T-helper 17 cell (primary cell): ENCODE measurements at places on chromosomes 3 and 15.

DNA sequence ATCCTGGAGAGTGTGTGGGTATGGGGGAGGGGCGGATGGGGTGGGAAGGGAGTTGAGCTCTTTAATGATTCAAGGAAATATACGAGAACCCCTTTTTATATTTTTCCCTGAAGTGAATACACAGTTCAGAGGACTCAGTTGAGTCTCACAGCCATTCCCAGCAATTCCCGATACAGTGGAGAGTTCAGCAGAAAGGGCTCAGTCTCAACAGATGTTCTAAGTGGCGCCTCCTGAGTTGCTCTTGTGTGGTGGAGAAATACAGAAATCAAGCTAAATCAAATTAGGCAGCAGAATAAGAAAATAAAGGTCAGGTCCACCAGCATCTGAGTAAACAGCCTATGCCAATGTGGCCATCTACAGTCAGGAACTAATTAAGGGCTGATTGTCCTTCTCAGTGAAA is 372.1 kb downstream of the NR2F2 start:
- DNase-seq: no peak

GRCh38 chr15:34241376-34242330 is 16.8 kb downstream of the EMC4 start:
- DNase-seq: no peak

- no peak for DNase-seq
These were observed 107.8 kb downstream of the MYRIP start for GRCh38 chr3:39917065-39917773.

- DNase-seq: no peak
These were observed 1278.0 kb upstream of the ALCAM start for GRCh38 chr3:104088738-104089137.

DNA sequence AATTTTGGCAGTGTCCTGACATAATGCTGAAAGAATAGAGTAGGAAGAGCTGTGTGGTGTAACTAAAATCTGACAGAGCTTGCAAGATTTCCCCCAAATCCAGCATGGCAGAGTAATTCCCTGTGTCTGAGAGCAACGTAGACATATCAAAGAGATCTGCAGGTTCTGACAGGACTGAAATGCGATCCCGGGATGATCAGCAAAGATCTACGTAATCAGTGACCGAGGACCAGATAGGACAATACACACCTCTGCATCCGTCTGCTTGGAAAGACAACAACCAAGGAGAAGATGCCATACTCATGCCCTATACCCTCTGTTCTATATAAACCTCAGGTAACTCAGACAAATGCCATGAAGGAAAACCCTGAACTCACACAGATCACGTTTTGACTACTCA is 26.6 kb upstream of the SYNPR start:
- DNase-seq: no peak

GRCh38 chr3:13300546-13301285 is 119.4 kb downstream of the NUP210 start:
- DNase-seq: no peak

- no peak for DNase-seq
These were observed 37.8 kb downstream of the MINDY4B start for GRCh38 chr3:150867434-150867833.

DNA sequence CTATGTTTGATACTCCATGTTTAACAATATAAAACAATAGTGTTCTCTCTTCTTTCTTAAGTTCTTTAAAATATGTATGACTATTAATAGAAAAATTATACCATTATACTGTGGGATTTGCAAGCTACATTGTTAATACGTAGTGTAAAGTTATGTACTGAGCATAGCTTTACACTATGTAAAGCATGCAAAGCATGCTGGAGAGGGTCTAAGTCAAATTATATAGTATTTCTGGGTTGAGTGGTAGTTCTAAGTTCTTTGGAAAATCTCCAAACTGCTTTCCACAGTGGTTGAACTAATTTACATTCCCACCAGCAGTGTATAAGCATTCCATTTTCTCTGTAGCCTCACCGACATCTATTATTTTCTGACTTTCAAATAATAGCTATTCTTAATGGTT is 253.0 kb downstream of the RAP2B start:
- no peak for DNase-seq

DNA sequence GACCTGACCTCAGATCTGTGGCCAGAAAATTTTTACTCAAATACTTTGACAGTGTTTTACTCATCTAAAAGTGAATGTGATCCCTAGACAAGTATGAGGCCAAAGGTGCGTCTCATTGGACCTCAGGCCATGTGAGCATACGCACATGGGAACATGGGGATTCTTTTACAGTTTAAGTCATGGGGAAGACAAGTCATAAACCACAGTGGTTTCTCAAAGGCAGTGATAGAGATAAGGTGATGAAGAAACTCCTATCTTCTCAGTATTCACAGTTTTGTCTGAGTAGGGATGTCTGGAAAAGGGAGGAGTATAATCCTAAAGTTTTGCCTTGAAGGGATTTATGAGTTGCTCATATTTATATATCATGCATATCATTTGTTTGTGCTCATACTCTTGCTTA is 173.8 kb downstream of the FNDC3B start:
- no peak for DNase-seq

- DNase-seq: no peak
These were observed 439.2 kb downstream of the MCTP2 start for GRCh38 chr15:94670438-94671034.

GRCh38 chr15:27731776-27732175 is 367.3 kb downstream of the OCA2 start:
- DNase-seq: no peak

DNA sequence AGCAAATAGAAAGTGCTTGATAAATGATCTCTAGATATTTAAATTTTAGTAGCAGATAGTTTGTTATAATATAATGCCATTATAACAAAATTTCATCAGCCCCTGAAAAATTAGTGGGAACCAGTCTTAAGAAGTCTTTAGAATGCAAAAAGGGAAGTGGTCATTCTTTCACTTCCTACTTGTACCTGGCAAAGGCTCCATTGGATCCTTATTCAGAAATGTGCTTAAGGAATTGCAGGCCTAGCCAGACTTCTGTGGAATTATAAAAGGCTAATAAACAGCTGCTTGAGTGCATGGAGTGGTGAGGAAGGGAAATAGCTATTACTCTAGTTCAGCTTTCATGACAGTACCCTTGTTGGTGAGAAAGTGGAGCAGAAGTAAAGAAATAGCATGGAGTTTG is 24.2 kb downstream of the PPM1L start:
- no peak for DNase-seq

DNA sequence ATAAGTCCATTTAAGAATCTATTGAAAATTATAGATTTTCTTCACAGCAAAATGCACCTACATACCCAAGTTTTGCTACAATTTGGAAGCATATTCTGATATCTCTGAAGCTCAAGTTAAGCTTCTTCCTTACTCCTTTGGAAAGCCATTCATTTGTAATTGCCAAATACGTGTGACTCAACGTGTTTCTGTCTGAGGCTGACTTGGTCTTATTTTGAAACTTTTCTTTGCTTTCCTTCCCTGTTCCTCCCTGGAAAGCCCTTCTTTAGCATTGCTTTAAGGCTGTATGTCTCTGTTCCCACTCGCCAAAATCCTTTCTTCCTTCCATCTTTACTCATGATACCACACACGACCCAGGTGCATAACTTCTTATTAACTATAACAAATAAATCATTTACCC is 232.0 kb downstream of the ZBBX start:
- no peak for DNase-seq

DNA sequence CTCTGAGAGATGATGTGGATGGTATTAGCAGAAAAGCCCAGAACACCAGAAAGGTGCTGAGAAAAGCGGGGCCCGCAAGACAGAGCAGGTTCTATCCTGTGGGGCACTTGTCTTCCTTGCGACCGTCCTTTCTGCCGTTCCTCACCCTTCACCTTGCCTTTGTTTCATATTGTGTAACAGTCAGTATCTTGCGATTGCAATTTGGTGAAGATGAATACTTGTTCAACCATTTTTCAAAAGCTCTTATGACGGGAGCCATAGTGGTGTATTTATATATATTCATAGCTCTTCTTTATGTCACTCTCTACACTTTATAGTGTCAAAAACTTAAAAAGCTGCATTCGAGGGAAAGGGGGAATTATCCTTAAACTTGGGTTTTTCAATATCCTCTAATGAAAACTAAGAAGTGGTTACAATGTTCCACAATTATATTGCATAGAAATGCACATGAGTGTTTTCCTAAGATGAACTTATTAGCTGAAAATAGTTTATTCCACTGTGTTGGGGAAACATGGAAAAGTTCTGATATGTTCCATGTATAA is 797 bp downstream of the MAP3K13 start:
- DNase-seq: no peak

GRCh38 chr15:75073197-75073596 is 49.8 kb downstream of the PPCDC start:
- no peak for DNase-seq

- DNase-seq: no peak
These were observed 57.2 kb downstream of the PLD1 start for GRCh38 chr3:171753025-171753472.

DNA sequence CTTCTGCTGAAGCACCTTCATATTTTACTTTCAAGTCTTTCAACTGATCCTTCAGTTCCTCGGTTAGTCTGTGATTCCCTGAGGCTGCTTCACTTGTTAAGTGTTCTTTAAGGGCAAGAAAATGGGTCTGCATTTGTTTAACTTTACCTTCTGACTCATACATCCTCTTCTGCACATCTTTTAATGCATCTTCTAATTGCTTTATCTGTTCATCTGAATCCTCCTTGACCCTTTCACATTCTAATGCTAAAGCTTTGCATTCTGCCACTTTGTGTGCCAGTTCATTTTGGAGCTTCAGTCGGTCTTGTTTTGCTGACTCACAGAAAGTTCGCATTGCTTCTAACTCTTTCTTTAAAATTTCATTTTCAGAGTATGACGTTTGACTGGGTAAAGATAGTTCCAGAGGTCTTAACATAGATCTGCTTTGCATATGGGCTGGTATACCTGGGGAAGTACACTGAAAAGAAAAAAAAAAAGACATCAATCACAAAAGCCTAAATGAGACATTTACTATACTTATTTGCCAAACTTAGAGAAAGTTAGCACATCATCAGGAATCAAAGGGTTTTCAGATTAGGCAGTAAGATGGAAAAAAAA is 94.3 kb downstream of the UACA start:
- DNase-seq: no peak

GRCh38 chr3:130085881-130086280 is 4.2 kb downstream of the ALG1L2 start:
- DNase-seq: no peak

GRCh38 chr3:5095886-5096285 is 26.2 kb upstream of the ARL8B start:
- no peak for DNase-seq

- no peak for DNase-seq
These were observed 125.5 kb downstream of the NSMCE3 start for GRCh38 chr15:29143909-29144635.

DNA sequence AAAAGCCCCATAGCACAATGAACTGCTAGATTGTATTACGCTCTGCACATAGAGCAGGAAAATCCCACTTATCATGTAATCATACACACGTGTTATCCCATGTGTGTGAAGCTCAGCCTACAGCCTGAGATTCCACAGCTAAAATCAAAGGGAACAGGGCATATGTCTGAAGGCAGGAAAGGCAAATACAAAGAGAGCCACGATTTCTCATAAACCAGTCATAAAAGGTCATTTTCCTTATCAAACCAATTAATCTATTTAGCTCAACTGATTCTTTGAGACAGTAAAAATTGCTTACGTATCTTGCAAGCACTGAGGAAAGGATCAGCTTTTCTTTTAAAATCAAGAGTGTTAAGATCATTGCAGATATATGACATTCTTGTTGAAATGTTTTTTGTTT is 199.5 kb upstream of the TBL1XR1 start:
- DNase-seq: no peak

GRCh38 chr3:128078322-128078721 is 26.1 kb downstream of the SEC61A1 start:
- no peak for DNase-seq

DNA sequence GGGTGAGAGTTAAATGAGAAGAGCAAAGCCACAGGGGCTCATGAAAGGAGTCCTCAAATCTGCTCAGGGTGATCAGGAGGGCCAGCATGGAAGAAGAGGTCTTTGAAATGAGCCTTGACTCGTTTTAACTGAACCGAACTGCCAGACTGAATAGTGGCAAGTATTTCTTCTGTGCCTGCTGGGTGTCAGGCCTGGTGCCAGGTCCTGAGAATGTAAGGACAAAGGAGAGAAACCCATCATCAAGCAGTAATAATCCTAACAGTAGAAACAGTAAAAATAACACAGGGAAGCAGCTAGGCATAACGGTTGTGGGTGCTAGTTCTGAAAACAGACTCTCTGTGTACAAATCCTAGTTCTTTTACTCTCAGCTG is 40.4 kb upstream of the SMAD3 start:
- DNase-seq: no peak

- no peak for DNase-seq
These were observed 102.8 kb downstream of the IL1RAP start for GRCh38 chr3:190616637-190617036.

DNA sequence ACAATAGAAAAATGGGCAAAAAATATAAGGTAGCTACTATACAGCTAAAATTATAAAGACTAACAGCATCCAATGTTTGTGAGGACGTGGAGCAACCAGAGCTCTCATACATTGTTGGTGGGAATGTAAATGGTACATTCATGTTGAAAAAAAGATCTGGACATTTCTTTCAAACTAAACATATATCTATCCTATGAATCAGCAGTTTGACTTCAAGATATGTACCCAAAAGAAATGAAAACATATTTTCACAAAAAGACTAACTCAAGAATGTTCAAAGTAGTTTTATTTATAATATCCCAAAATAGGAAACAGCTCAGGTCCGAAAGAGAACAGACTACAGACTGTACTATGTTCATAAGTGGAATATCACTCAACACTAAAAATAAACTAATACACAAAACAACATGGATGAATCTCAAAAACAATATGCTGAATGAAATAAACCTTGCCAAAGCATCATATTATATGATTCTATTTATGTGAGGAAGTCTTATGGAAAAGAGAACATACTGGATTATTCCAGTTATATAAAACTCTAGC is 8.8 kb upstream of the TTBK2 start:
- DNase-seq: no peak

- DNase-seq: peak; percentile 76
These were observed 40.0 kb downstream of the PTPN23 start for GRCh38 chr3:47420511-47421484.

DNA sequence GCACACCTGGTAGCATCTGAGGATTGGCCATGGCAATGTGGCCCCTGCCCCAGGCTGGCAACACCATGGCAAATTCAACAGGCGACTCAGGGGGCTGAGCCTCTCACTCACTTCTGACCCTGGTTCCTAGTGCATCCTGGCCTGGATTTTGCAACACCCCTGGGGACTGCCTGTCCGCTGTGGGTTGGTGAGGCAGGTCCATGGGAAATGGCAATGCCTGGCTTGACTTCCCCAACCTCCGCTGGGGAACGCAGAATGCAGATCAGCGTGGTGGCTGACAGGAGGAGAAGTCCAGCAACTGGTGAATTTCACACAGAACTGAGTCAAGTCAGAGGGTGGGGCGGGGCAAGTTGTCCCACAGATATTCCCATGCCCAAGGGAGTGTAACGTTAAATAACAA is 3.9 kb upstream of the PSTPIP1 start:
- DNase-seq: no peak
